ENCODE measurements at places on chromosomes 7 and 10.

DNA sequence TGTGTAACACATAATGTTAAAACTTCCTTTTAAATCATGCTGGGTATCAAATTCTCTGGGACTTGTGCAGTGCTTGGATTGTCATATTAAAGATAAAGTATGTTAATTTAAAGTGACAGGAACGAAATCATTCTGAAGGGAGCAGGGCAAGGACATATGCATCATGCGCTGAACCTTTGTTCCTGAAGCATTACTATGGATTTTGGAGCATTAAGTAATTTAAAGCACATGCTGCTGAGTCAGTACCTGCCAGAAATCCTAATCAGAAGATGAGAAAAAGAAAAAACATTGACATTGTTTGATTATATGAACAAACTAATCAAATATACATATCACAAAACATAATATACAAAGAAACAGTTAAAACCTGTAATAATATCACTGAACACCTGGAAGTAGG, 101.4 kb downstream of the MICU1 start:
- DNase-seq = no peak

DNA sequence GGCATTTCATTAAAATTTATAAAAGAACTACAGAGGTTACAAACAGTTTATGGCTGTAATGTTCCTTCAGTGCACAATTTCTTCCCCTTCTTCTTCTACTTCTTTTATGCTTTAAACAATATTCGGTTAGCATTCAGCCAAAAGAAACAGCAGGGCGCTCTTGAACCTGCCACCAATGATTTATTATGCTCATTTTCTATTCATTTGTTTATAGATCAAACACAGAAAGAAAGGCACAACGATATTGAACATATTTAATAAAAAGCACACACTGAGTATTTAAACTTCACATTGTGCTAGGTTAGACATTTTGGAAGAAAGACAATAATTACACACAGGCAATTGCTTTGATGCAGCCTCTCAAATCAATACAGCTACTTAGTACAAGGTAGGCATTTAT, 1025.8 kb upstream of the LRRN3 start:
- DNase-seq = no peak

DNA sequence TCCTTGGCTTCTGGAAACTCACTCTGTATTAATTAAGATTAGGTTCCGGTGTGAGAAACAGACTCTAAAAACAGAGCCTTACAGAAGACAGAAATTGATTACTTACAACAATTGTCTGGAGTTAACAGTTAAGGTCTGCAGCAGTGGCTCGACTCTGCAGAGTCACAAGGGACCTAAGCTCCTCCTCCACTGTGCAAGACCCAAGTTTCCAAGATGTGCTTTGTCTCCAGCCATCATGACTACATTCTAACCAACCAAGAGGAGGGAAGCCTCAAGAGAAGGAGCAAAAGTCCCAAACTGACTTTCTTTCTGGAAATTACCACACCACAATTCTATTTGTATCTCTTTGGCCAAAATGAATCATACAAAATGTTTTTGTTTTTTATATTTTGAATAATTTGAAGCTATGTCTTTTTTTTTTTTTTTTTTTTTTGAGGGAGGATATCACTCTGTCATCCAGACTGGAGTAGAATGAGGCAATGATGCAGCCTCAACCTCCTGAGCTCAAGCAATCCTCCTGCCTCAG, 14.2 kb upstream of the ODAD2 start:
- DNase-seq = no peak

DNA sequence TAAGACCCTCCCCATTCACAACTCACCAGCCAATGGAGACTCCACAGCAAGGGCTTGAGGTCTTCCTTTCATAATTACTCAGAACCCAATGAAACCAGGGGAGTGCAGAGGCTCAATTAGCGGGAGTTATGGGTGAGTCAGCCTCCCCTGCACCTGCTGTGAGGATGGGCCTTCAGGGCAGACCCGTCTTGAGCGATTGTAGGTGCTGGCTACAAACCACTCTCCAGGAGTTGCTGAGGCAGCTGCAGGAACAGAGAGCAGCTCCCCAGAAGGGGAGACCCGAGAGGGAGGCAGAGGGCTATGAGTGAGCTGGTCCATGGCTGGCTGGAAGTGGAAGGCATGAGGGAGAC, 58.5 kb upstream of the SORCS3 start:
- DNase-seq = no peak

- no peak for DNase-seq
These were observed 191.0 kb downstream of the TAX1BP1 start for GRCh38 chr7:27930910-27931476.

DNA sequence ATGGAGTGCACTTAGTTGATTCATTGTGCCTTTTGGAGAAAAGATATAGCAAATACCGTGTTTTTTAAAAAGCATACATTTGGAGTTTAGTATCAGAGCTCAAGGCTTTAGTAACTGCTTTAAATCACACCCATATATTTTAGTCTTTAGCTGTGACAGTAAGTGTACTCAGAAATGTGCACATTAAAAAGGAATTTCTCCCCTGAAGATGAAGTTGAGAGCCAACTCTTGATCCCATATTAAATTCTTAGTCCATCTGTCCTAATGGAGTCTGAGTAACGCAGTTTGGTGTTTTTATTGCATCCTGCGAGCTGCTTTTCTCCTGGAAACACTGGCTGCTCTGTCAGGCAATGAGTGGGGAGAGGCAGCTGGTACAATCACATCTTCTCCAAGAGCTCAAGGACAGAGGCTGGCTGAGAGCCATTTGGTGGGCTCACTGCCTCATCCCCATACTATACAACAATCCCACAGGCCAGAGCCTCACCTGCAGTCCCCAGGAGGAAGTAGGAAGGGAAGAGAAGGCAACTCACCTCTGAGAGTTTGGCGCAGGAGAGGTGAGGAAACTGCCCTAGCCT, 473.6 kb upstream of the C7orf33 start:
- no peak for DNase-seq
